ENCODE measurements at places on chromosomes 3 and 15.

DNA sequence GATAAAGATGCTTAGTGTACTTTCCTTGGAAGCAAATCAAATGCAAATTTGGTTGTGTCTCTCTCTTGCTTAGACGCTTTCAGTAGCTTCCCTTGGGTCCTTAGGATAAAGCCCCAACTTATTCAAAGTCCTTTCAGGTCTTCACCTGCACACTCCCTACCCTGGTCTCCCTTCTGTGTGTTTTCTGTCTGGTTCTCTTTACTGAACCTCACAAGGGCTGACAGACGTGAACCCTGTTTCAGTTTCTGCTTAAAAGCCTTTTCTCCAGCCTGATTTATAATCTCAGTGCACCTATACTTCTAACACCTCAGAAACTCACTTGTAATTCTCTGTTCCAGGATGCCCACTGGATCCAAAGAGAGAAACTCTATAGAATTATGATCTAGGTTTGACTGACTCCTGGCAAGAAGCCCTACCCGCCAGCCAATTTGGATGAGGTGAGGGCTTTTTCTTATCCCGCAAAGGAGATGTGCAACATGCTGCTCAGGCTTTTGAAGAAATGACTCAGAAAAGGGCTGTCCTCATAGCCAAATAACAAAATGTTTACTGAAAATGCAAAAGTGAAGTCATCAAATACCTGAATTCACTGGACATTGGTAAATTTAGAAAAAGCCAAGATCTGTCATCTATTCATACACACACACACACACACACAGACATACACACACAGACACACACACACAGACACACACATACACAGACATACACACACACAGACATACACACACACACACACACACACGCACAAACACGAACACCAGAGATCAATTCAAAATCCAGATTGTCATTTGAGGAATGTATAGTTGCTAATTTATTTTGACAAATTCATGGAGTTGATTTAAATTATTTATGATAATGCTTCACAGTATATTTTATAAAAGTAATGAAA is 102.4 kb upstream of the EOMES start:
- DNase-seq = no peak

DNA sequence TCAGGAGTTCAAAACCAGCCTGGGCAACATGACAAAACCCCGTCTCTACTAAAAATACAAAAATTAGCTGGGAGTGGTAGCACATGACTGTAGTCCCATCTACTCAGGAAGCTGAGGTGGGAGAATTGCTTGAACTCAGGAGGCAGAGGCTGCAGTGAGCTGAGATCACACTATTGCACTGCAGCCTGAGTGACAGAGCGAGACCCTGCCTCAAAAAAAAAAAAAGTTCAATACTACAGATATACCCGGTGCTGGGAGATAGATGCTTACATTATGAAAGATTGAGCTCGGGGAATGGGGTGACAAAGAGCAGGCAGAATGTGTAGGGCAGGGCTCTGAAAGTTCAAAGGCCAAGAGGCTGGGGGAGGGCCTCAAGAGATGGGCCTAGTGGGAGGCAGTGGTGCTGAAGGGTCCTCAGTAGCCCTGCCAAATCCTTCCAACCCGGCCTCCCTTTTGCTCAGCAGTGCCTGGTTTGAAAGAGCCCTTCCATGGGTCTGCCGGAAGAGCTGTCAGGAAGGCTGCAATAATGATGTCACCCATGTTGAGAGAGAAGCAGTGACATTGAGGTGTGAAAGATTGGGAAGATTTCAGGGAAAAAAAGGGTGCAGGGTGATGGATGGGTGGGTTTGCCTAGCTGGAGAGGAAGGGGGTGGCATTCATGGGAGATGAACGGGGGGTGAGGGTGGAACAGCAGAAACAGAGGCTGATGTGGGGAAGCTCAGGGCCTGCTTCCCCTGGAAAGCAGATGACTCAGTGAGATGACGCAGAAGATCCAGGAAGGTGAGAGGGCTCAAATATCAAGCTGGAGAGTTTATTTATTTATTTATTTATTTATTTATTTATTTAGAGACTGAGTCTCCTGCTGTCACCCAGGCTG is 20.0 kb upstream of the IREB2 start:
- no peak for DNase-seq

- no peak for DNase-seq
Measured at GRCh38 chr3:21962456-21962855, 211.4 kb upstream of the ZNF385D start.

- no peak for DNase-seq
Measured at GRCh38 chr3:85007195-85008094, 48.7 kb downstream of the CADM2 start.

DNA sequence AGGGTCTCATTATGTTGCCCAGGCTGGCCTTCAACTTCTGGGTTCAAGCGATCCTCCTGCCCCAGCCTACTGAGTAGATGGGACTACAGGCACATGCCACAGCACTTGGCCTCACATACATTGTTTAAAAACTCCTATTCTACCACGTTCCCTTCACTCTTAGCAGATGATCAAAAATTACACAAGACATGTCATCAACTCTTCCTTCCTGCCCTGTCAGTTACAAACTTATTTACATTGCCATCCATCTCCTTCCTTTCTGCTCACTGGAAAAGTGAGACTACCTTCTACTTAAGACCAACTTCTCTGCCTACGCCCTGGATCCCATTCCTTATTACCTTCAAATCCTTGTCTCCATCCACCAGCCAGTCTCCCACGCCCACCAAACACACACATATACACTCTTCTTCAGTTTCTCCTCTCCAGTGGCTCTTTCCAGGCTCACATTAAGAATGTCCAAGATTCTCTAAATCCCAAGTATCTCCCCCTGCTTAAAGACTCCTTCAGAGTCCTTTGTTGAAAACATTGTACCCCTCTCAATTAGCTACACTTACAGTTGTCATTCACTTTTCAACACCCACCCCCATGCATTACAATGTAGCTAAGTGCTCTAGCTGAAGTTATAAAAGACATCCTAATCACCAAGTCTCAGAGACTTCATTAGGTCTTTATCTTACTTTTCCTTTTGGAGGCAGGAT is 4.3 kb downstream of the PEAK1 start:
- no peak for DNase-seq
